ENCODE measurements at places on chromosomes 1 and 21.
A peak's percentile ranks its signal among the peaks of the same experiment; 100 is the strongest.

DNA sequence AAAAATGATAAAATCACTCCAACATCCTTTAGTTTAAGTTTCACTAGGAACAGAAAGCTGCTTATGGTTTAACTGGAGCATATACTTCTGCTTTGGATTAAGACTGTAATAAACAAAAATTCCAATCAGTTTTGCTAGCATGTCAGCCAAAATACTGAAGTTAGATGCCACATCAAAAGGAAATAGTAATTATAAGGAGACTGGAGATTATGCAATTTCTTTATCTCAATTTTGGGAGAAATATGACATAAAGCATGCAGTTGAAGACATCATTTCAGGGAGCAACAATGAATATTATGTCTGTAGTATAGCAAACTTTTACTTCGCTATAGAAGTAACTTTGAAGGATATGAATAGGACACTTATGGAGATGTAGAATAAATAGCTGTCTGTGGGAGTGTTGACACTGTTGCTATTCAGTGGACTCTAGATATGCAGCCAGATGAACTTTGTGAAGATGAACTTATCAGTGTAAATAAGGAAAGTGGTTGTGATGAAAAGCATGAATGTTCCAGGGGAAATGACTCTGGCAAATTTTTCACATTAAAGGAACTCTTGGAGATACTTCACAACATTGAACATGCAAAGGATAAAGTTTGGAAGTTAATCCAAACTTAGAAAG is 107.8 kb downstream of the RABGAP1L start:
- DNase-seq: no peak

GRCh38 chr1:121518726-121519041 is 333.9 kb downstream of the SRGAP2C start:
- no peak for DNase-seq

GRCh38 chr21:45406801-45407628 is 2.0 kb downstream of the COL18A1 start:
- no peak for DNase-seq

DNA sequence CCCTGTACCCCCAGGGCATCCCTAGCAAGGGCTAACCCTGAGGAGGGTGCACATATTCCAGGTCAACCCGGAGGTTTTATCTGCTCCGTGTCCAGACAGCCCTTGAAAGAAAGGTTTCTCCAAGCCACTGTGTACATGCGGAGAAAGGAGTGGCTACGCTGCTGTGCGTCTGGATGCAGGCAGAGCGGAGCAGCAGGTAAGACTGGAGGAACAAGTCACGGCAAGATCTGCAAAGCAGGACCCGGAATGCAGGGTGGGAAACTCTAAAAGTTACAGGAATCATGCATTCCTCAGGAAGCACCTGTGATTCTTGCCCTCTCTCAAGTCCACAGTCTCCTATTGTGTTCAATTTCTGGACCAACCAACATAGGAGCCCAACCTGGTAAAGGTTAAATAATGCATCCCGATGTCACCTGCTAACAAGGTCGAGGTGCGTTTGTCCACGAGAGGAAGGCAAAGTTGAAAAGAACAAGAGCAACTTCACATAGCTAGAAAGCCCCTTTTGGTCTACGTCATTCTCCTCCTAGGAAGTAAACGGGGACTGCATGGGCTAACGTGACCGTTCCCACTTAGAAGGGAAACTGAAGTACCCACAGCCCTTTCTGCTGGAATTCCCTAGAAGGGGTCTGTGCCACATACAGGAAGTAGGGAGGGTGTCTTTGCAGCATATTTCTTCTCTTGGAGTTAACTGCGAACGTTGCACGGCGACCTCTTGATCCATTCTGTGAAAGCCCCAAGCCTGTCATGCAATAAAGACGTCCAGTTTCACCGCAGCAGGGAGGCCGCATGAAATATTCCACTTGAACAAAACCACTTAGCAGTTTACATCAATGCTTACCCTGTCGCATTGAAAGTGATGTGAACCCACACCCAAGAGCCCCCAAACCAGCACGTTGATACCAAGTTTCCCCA is 5.8 kb downstream of the TIAM1 start:
- no peak for DNase-seq

DNA sequence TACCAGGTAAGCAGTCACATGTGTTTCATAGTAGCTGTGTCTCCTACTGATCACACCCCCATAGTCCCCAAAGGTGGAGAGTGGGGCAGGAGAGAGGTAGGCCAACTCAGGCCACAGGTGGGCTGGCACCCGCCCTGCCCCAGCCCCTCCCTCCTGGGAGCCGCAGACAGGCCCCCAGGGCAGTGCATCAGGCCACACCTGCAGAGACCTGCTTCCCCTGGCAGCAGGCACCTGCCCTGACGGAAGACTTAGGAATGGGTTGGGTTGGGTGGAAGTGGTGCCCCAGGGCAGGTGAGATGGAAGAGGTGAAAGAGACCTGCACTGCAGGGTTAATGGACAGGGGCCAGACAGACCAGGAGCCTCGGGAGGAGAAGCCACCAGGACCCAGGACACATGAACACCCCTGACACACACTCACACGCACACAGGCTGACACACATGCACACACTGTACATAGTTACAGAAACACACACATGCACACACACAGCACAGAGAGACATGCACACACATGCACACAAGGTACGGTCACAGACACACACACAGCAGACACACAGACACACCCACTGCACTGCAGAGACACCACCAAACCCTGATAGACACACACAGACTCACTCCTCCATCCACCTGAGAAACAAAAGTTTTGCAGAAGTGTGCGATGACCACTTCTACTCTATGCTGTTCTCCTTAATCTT is 1.7 kb upstream of the COL18A1 start:
- DNase-seq: no peak

- DNase-seq: no peak
These were observed 10.1 kb upstream of the PADI1 start for GRCh38 chr1:17194615-17195528.

DNA sequence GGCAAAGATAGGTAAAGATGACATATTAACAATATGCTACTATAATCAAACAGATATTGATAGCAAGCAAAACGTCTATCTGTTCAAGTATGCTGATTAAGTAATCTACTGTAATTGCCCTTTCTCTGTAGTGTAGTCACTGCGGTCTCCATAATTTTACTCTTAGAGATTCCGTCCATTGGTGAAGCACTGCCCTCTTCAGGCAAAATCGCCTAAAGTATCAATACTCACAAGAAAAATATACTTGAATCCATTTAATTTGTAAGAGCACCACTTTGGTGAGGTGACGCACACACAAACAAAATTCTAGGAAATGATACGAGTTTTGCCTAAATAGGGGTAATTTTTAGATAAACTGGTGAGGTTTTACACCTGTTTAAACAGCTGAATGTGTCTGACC is 434.6 kb upstream of the CHRM3 start:
- no peak for DNase-seq

GRCh38 chr1:173451981-173452380 is 25.2 kb upstream of the PRDX6 start:
- no peak for DNase-seq

DNA sequence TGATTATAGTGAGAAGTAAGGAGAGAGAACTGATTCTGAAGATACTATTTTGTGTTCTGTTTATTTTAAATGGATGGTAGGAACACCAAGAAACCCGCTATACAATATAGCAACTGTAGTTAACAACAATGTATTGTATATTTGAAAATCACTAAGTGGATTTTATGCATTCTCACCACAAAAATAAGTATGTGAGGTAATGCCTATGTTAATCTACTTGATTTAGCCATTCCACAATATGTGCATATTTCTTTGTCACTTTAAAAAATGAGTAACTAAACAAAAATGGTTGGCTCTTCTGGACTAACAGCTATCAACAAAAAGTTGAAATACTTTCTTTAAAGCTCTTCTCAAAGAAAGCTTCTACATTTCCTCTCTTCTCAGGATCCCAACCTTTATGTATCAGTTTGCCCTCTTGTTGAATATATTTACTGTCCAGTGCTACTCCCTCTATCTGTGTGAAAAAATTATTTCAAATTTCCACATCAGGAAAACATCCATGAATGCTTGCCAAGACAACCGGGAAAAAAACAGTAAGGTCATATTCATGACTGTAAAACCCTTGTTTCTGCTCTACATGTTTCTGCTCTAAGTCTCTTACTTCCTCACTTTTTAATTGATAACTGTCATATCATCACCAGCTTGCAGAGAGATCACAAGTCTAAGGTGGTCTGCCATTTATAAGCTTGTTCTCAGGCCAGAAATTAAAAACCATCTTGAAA is 27.0 kb downstream of the CLCA4 start:
- DNase-seq: no peak

DNA sequence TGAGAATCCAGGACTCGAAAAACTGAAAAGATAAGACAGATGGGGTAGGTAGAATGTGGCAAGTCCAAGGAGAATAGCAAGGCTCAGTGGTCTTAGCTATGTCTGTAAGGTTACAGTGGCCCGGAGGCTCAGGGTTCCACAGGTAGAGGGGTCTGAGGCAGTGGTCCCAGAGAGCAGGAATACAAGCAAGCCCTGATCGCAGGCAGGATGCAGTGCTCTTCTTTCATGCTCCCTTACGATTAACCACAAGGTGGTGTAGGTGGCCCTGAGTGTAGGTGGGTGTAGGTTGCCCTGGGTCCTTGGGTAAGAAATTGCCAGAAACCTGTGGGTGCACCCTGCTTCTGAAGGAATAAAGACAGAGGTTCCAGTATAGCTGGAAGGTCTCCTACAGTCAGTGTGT is 99.1 kb upstream of the RAB3GAP2 start:
- no peak for DNase-seq

DNA sequence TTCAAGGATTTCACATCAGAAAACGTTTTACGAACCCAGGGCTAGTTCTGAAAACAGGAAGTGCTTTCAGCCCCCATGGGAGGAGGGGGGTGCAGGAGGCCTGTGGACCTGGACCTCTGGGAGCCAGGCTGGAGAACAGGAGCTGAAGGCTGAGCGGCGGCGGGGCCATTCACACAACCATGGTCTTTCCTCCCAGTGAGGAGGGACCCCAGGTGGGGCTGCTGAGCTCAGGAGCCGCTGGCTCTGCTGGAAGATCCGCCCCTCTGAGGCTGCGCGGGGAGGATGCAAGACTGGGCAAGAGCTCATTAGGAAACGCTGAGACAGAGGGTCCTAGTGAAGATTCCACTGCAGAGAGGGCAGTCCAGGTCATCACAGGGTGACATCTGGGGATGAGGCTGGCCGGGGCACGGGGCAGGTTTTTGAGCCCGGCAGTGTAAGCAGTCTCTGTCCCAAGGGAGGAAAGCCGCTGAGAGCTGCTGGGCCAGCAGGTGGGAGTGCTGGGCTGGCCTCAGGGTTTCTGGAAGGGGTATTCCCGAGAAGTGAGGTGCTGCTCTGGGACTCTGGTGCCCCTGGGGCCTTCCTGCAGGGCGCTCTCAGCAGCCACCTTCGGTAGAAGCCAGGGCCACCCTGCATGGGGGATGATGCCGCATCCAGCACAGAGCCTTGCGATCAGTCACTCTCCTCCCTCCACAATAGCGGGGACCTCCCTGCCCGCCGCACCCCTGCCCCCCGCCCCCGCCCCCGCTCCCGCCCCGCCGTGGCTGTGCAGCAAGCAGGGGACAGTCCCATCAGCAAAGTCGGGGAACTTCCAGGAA is 7.5 kb downstream of the MX2 start:
- DNase-seq: peak; percentile 23
